ENCODE measurements at places on chromosomes 12 and 14.
A peak's percentile ranks its signal among the peaks of the same experiment; 100 is the strongest.

- no peak for DNase-seq
Observed at GRCh38 chr14:45258805-45259204, 5.8 kb upstream of the MIS18BP1 start.

DNA sequence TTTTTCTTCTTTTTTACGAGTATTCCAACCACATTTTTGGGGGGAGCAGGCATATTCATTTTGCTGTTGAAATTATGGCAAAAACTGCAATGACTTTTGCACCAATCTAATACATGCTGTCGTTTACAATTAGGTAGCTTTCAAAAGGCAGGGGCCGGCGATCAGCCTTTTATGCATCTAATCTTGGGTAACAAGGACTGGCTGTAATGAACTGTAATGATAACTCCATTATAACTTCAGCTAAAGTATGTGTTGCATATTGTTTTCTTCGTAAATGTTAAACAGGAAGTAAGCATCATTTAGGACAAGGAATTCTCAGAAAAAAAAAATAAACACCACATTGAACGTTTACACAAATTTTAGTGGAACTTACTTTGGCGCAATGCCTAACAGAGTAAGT, 30.3 kb upstream of the KLRF1 start:
- DNase-seq = no peak

DNA sequence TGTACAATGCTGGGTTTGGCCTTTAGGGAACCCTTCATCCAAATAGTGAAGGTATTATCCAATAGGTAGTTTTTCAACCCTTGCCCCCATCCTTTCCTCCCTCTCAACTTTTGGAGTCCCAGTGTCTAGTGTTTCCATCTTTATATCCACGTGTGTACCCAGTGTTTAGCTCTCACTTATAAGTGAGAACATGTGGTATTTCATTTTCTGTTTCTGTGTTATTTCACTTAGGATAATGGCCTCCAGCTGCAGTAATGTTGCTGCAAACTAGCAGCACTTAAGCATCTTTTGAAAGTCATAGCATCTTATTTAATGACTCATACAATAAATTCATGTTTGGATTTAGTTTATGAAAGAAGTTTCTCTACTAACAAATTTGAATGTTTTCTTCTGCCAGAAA, 442.5 kb downstream of the NELL2 start:
- DNase-seq = no peak

- no peak for DNase-seq
Observed at GRCh38 chr12:112330706-112331105, 51.5 kb downstream of the HECTD4 start.

DNA sequence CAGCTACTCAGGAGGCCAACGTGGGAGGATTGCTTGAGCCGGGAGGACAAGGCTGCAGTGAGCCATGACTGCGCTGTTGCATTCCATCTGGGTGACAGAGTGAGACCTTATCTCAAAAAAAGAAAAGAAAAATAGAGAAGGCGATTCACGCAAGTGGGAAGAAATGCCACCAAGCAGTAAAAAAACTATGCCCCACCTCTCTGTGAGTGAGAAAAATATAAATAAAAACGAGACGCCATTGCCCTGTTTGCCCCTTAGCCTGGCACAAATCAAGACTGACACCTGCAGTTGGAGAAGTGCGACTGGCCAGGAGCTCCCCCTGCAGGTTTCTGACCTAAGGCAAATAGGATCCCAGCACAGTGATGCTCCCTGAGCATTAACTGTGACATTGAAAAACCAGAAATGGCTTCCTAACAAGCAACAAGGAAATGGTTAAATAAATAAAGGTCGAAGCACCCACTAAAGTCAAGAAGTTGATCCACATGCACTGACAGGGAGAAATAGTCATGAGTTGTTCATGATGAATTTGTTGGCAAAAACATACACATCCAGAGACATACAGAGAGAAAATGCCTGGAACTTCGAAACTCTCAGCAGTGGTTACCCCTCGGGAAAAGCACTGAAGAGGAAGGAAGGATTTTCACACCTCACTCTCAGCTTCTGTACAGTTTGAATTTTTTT, 21.1 kb downstream of the GSC start:
- no peak for DNase-seq

DNA sequence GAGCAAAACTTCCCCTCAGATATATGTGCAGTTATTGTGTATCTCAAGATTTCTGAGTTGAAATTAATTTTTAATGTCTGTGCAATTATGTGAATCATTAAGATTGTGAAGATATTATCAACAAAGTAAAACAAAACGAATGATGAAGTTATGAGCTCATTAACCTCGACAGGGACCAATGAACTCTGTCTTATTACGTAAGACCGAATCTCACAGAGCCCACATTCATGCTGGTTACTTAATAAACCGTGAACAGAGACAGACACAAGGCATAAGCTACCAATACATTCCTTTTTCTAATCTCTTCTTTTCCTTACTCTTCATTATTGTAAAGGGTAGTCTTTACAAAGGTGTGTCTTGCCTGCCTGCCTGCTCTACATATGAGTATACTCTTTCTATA, 568.7 kb downstream of the RPS29 start:
- DNase-seq = no peak

DNA sequence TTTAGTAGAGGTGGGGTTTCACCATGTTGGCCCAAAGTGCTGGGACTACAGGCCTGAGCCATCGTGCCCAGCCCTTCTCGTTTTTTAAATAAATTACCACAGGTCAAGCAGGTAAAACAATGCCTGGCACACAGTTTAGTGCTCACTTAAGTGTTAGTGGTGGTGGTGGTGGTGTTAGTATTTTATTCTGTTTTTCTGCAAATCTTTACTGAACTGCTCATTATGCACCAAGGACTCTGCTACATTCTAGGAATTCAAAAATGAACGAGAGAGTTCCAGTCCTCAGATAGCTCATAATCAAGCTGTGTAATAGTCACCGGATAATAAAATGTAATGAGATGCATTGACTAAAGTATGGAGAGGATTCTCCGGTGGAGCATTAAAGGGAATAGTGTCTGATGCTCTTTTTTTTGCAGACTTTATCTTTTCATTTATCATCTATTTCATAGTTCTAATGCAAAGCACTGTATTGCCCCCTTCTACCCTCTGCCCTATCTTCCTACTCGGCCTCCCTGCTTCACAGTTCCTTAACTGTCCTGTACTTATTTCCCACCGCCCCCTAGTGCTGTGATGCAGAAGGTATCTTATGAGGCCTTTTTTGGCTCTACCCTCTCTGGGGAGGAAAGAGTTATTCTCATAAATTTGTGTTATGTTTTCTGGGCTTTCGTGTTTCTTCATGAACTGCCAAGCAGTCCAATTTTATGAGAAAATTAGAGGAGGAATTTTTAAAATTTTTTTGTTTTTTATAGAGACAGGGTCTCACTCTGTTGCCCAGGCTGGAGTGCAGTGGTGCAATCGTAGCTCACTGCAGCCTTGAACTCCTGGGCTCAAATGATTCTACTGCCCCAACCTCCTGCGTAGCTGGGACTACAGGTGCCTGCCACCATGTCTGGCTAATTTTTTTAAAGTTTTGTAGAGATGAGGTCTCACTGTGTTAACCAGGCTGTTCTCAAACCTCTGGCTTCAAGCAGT, 1.0 kb downstream of the ITFG2 start:
- DNase-seq = peak; percentile 75

DNA sequence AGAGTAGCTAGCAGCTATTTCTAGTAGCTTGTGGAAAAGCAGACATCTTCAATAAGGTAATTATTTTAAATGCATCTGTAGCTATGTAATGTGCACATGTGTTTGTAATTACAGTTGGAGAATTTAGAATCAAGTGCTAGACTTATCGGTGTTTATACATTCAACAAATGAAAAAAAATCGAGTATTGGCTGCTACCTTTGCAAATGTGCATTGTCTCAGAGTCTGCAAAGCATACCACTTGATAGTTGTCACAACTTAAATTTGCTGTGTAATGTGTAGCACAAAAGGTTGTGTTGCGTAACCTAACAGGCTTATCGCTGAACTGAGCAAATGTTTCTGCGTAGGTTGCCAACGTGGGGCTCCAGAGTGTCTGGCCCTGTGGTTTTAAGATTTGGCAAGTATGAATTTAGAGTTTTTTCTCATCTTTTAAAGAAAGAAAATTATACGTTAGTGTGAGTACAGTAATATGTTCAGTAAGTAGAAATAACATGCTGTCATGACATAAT, 44.3 kb downstream of the TMTC2 start:
- DNase-seq = no peak

DNA sequence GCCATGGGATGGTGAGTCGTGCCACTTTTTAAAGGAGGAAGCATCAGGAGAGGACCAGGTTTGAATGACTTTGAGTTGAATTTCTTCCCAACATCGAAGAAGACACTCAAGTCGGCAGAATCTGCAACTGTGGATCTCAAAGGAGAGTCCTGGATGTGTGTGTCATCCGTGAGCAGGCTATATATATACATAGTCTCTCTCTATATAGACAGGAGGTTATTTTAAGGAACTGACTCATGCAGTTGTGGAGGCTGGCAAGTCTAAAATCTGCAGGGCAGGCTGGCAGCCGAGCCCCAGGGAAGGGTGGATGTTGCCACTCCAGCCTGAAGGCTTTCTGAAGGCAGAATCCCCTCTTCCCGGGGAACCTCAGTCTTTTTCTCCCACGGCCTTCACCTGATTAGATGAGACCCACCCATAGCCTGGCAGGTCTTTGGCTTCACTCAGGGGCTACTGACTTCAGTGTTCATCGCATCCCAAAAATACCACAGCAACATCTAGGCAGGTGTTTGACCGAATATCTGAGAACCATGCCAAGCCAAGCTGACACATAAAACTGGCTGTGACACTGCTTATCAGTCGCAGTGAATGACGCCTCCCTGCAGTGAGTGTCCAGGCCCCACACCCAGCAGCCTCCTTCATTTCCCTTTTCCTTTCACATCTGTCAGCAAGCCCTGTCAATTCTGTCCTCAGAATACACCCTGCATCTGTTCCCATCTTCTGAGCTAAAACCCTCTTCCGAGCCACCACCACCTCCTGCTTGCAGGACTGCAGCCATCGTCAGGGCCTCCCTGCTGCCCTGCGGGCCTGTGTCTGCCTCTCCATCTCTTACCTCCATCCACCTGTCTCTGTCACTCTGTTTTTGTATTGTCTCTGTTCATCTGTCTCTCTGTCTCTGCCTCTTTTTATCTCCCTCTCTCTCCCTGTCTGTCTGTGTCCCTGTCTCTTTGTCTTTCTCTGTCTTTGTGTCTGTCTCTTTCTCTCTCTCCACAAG, 54.0 kb downstream of the ZNF664 start:
- peak; percentile 48 for DNase-seq

GRCh38 chr14:75242546-75243273, 35.9 kb upstream of the FOS start:
- DNase-seq = peak; percentile 77

GRCh38 chr12:69471667-69472385, 1.6 kb downstream of the FRS2 start:
- DNase-seq = no peak

- no peak for DNase-seq
Observed at GRCh38 chr12:31923063-31923412, 36.2 kb upstream of the RESF1 start.

DNA sequence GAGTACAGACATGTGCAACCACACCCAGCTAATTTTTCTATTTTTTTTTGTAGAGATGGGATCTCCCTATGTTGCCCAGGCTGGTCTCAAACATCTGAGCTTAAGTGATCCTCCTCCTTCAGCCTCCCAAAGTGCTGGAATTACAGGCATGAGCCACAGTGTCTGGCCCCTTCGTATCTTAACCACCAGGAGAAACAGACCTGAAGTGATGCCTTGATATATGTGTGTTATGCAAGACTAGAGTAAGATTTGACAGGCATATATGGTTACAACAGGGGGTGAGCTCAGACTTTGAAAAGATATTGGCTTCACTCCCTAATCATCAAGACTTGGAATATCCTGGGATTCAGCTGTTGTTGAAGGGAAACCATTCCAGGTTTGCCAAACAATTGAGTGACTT, 10.7 kb upstream of the GALNT6 start:
- DNase-seq = no peak

GRCh38 chr12:123602651-123603195, 824 bp downstream of the DDX55 start:
- no peak for DNase-seq

DNA sequence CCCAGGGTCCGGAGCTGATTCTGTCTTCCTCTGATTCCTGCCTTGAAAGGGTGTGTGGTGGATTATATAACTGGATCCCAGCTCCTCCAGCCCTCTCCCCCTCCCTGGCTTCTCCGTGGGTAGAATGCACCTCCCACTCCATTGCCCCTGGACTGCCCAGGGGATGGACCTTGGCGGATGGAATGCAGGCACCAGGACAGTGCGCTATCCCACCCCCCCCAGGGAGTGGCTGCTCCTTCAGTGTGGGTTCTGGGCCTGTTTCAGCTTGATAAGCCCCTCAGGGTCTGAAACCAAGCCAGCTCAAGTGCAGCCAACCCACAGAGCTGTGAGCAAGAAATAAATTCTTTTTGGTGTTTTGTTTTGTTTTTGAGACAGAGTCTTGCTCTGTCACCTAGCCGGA, 112.4 kb upstream of the TMEM132D start:
- no peak for DNase-seq

DNA sequence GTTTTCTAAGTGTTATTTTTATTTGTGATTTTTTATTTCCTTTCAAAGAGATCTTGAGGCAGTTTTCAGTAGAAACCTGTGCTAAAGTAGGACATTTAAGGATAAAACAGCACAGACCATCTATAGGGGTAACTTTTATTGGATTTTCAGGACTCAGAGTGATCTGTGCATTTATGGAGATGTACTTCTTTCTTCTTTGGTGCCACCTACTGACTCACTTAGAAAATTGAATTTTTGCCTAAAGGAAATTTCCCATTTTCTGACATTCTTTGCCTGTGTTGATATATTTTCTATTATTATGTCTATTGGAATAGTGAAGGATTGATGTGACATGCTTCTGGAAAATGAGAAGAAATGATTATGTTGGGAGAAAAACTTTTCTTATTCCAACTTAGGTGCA, 113.0 kb downstream of the UNC79 start:
- peak; percentile 10 for DNase-seq

- peak; percentile 75 for DNase-seq
Observed at GRCh38 chr14:101961011-101961721, 3.2 kb upstream of the DYNC1H1 start.

GRCh38 chr12:23399402-23399933, 550.0 kb downstream of the SOX5 start:
- DNase-seq = no peak

- no peak for DNase-seq
Observed at GRCh38 chr12:50634379-50634778, 129.5 kb upstream of the ATF1 start.

DNA sequence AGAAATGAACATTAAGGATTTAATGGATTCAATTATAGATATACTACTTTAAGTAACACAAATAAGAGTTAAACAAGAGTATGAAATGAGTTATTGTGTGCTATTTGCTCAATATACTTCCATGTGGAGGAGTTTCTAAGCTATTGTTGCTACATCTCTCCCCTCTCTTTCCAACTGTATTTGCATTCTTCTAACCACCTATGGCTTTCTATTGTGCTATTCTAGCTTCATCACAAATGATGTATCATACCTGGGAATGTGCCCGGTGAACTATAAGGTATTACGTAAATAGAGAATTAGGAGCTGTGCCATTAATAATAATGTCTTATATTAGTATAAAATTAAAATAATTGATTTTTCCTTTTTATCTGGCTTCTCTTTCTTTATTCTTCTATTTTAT, 87.1 kb upstream of the PLEKHG7 start:
- no peak for DNase-seq

Data from AG08395 (cell line).